Colonic mucosa (tissue), 4 donors: ENCODE measurements at places on chromosomes 11 and 22. TPM values are rescaled to one million over a fixed set of nuclear protein-coding genes. Genes with fewer than 3 reads are reported as not detected.

DNA sequence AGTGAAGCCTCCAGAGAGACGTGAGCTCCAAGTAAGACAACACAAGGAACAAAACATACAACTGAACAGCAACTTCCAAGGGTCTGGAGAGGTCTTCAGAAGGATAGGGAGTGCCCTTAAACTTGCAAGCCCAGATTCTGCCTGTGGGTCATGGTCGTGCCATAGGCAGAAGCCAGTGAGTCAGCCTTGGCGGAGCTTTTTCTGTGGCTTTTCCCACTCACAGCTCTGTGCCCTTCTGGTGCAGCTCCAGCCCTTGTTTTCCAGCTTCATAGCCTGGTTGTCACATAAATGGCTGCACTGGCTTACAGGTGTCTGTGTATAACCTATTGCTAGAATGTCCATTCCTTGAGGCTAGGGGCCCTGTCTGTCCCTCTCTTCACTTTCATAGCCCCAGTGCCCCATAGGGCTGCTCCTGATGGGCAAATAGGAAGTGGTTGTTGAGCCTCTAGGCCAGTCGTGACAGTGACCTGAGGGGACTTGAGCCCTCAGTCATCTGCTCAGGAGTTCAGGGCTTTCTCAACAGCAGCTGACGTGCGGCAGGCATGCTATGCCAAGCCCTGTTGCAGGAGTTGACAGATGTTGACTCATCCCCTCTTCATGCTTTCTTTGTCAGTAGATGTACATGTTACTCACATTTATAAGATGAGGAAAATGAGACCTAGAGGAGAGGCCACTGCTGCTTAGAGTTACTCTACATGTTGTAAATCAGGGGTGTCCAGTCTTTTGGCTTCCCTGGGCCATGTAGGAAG, 7.4 kb downstream of the MED15 start:
- no peaks in the 10 kb centered on the region for H3K27me3 ChIP-seq
- no peaks in the 10 kb centered on the region for H3K36me3 ChIP-seq
- DNase-seq, result no peak

GRCh38 chr22:42317691-42318547, 47.5 kb upstream of the TCF20 start:
- no peaks in the 10 kb centered on the region for H3K27me3 ChIP-seq
- no peaks in the 10 kb centered on the region for H3K36me3 ChIP-seq
- H3K4me1 ChIP-seq, result peaks cover 33% of the 10 kb centered on the region
- peak overlapping the region; percentile 91 for H3K27ac ChIP-seq
- peak; percentile 87 for DNase-seq
- no peak overlapping the region for H3K4me3 ChIP-seq

GRCh38 chr11:93024369-93024768, 54.9 kb downstream of the MTNR1B start:
- no peaks in the 10 kb centered on the region for H3K36me3 ChIP-seq
- H3K4me1 ChIP-seq, result no peaks in the 10 kb centered on the region
- no peak overlapping the region for H3K27ac ChIP-seq
- no peaks in the 10 kb centered on the region for H3K27me3 ChIP-seq
- H3K4me3 ChIP-seq, result no peak overlapping the region
- no peak for DNase-seq

DNA sequence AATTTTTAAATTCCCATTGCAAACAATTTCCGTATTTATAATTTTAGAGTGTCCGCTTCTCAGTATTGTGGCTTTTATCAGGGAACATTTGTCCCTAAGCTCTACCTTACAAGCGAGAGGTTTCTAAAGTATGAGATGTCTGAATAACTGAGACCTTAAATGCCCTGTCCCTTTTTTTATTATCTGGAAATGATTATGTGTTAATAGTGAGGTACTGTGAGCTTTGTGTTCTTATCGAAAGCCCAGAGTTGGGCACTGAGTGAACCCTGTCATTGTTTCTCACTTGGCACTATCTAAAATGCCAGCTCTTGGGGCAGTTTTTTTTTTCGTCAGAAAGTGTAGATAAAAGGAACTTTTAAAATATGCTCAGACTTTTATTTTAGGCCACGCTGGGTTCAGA, 9.5 kb downstream of the CTTN start:
- no peak overlapping the region for H3K27ac ChIP-seq
- H3K4me1 ChIP-seq, result no peaks in the 10 kb centered on the region
- no peaks in the 10 kb centered on the region for H3K27me3 ChIP-seq
- no peak overlapping the region for H3K4me3 ChIP-seq
- peaks cover 15% of the 10 kb centered on the region for H3K36me3 ChIP-seq
- no peak for DNase-seq

- no peaks in the 10 kb centered on the region for H3K27me3 ChIP-seq
- H3K36me3 ChIP-seq, result peaks cover 9% of the 10 kb centered on the region
- no peak overlapping the region for H3K27ac ChIP-seq
- no peak for DNase-seq
- H3K4me1 ChIP-seq, result peaks cover 6% of the 10 kb centered on the region
Measured at GRCh38 chr11:1293619-1294015, 15.8 kb downstream of the TOLLIP start.

DNA sequence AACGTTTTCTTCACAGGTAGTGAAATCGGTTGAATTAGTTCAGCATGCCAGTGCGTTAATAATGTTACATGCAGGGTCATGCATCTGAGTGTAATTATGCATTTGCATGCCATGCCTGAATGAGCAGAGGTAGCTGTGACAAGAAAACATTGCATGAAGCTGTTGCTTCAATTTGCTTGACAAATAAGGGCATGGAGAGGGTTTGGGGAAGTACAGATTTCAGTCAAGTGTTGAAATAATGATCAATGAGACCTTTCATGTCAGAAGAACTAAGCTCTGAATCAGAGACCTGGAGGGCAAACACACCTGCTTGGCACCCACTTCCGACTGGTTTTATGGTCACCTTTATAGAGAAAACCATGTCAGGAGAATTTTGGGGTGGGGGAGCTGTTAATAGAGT, 221.4 kb downstream of the DBX1 start:
- no peaks in the 10 kb centered on the region for H3K27me3 ChIP-seq
- H3K4me1 ChIP-seq, result no peaks in the 10 kb centered on the region
- no peak for DNase-seq

DNA sequence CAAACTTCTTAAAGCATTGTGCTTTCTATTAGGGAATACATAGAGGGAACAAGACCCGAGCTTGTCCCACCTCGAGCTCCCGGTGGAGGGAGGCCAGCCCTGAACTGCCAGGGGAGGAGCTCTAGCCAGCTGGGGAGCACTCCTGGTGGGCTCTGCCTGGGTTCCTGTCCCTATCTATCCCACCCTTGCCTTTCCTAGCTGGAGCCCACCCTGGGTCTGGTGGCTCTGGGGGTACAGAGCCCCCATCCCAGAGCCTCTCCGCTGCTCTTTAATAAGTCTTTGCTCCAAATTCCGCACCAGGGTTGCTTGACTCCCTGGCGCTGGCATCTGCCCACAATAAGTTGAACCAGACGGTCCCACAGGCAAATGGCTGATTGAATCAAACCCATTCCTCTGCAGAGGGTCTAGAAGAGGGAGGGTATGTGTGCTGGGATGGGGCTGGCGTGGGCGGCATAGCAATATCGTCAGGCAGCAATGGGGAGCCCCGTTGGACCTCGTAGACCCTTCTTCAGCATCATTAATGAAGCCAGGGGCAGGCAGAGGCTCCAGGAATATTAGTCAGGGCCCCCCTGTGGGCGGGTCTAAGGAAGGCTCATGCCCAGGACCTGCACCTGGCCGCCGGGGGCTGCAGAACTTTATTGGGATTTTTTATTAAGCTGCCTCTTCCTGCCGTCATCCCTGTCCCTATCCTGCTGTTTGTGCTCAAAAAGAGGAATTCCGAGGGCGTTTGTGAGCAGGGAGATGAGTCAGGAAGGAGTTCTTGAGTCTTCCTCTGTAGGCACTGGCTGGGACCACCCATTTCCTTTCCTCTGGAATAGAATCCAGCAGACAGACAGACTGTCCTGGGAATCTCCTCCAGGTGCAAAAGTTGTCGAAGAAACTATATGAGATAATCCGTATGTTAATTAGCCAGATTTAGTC, 38.5 kb upstream of the RIC3 start:
- H3K36me3 ChIP-seq, result no peaks in the 10 kb centered on the region
- H3K4me1 ChIP-seq, result no peaks in the 10 kb centered on the region
- no peak for DNase-seq

GRCh38 chr11:117855912-117856651, 20.4 kb downstream of the FXYD6 start:
- no peak overlapping the region for H3K4me3 ChIP-seq
- H3K27ac ChIP-seq, result no peak overlapping the region
- DNase-seq, result no peak
- H3K4me1 ChIP-seq, result no peaks in the 10 kb centered on the region

DNA sequence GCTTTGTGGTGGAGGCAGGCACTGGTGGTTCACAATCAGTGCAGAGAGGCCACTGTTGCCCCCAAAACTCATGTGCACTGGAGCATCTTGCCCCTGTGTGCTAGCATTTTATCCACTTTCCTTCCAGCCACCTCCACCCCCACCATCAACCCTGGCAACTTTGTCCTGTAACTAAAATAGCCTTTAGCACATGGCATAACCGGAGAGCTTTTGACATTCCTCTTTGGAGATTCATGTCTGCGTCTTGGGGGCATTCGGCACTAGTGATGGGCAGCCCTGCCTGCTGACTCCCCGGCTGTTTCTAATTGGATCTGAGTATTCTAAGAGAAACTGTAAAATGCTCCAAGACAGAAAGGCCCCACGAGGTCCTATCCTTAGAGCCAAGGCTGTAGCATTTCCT, 15.8 kb downstream of the SHISA8 start:
- H3K4me3 ChIP-seq, result no peak overlapping the region
- no peak overlapping the region for H3K27ac ChIP-seq
- H3K36me3 ChIP-seq, result peaks cover 37% of the 10 kb centered on the region
- no peaks in the 10 kb centered on the region for H3K4me1 ChIP-seq

- no peak overlapping the region for H3K27ac ChIP-seq
- no peaks in the 10 kb centered on the region for H3K4me1 ChIP-seq
- no peaks in the 10 kb centered on the region for H3K36me3 ChIP-seq
- DNase-seq, result peak; percentile 58
Measured at GRCh38 chr11:94325681-94326080, 21.3 kb downstream of the IZUMO1R start.

- H3K36me3 ChIP-seq, result no peaks in the 10 kb centered on the region
- H3K27ac ChIP-seq, result no peak overlapping the region
- DNase-seq, result no peak
- no peaks in the 10 kb centered on the region for H3K27me3 ChIP-seq
- no peak overlapping the region for H3K4me3 ChIP-seq
- no peaks in the 10 kb centered on the region for H3K4me1 ChIP-seq
Measured at GRCh38 chr11:79396001-79396400, 44.8 kb downstream of the TENM4 start.

DNA sequence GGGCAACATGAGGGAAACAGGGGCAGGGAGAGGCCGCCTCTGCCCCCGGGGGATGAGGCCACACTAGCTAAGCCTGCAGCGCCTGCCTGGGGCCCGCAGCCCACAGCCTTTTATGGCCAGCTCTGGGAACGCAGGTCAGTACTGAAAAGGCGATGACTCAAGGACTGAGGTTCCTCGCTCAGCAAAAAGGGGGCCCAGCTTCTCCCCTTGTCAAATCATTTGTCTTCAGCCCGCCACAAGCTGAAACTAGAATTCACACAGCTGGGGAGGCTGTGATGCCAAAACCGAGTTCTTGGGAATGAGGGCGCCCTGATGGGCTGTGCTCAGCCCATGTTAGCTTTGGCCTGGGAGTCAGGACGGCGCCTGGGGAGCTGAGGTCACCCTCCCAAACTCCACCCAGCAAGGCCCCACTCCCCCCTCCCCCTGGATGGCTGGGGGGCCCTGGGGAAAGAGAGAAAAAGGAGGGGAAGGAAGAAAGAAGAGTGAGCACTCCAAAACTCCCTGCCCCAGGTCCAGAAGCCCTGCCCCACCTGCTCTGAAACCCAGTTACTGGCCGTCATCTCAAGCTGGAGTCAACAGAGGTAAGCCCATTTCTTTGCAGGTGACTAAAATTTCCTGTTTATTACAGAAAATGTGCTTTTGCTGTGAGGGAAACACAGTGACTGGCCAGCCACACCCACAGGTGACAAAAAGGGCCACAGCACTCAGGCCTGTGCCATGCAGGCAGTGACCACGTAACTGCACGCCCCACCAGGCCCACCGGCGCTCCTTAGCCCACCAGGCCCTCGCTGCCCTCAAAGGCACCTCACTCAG, 13.7 kb downstream of the EHD1 start:
- H3K4me1 ChIP-seq, result peaks cover 26% of the 10 kb centered on the region
- H3K27ac ChIP-seq, result peak overlapping the region; percentile 75
- H3K27me3 ChIP-seq, result no peaks in the 10 kb centered on the region
- no peak for DNase-seq
- no peak overlapping the region for H3K4me3 ChIP-seq

DNA sequence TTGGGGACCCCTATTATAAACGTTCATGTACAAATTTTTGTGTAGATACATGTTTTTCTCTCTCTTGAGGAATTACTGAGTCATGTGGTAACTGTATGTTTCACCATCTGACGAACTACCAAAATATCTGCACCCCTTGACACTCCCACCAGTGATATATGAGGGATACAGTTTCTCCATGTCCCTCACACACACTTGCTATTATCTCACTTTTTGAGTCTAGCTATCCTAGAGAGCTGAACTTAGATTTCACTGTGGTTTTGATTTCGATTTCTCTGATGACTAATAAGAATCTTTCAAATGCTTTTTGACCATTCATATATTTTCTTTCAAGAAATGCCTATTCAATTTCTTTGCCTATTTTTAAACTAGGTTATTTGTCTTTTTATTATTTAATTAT, 200.2 kb downstream of the PGR start:
- H3K27ac ChIP-seq, result no peak overlapping the region
- no peak overlapping the region for H3K4me3 ChIP-seq
- H3K27me3 ChIP-seq, result no peaks in the 10 kb centered on the region

DNA sequence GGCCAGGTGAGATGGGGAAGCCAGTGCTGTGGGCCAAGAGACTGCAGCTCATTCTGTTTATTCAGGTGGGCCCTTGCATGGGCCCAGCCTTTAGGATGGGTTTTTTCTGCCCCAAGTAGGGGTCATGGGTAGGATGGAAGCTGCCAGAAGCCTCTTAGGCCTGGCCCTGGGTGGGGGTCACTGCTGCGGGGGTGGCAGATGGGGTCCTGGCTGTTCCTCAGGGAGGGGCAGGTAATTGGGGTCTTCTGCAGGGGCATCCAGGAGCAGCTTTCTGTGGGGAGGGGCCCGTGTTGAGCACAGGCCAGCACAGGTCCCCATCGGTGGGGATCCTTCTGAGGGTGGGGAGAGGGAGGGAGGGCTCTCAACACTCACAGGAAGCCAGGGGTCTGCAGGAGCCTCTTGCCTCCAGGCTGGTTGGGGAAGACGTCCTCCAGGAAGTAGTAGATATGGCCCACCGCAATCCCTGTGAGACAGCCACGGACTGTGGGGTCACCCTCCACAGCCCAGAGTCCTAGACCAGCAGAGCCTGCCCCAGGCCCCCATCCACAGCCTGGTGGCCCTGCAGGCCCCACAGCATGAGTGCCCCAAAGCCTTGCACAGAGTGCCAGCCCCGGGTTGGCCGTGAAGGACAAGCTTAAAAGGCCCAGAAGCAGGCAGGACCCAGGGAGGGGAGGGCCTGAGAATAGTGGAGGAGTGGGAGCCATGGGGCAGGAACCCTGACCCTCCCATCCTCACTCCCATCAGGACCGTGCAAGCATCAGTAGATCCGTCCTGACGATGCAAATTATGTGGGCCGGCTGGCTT, 1.9 kb downstream of the DERL3 start:
- no peaks in the 10 kb centered on the region for H3K36me3 ChIP-seq
- no peaks in the 10 kb centered on the region for H3K4me1 ChIP-seq
- H3K27ac ChIP-seq, result no peak overlapping the region
- H3K27me3 ChIP-seq, result no peaks in the 10 kb centered on the region
- DNase-seq, result no peak

The ARHGAP1 gene
- total RNA-seq, result 68.3 TPM

The KDELR3 gene
- 29.1 TPM for total RNA-seq

The LRRC75B gene
- total RNA-seq, result 7.9 TPM

The POU2AF1 gene
- total RNA-seq, result 3.1 TPM

The CCDC188 gene
- 0.22 TPM for total RNA-seq

The TEX54 gene
- not detected for total RNA-seq
